Lung (tissue), 17 donors: ENCODE measurements at places on chromosomes 5 and 9. TPM values are rescaled to one million over a fixed set of nuclear protein-coding genes. Genes with fewer than 3 reads are reported as not detected.

SH2D3C gene
- total RNA-seq = 51.5 TPM

SLC38A9 gene
- 64.2 TPM for total RNA-seq

- DNase-seq = no peak
Observed at GRCh38 chr5:165185716-165186115, 1680.3 kb downstream of the MAT2B start.

DNA sequence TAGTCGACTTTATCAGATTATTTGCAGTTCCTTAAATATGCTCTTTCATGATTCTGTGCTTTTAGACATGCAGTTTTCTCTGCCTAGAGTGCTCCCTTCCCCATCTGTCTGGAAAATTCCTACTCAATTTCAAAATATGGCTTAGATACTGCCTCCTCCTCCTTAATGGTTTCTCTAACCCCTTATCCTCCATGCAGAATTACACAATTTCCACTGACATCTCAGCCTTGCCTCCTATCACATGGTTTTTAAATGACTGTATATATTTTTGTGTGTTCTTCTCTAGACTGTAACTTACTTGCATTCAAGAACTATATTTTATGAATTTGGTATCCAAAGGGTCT is 85.2 kb downstream of the SLC44A1 start:
- DNase-seq = no peak

- no peak for DNase-seq
Observed at GRCh38 chr9:98896632-98897031, 47.1 kb upstream of the COL15A1 start.

DNA sequence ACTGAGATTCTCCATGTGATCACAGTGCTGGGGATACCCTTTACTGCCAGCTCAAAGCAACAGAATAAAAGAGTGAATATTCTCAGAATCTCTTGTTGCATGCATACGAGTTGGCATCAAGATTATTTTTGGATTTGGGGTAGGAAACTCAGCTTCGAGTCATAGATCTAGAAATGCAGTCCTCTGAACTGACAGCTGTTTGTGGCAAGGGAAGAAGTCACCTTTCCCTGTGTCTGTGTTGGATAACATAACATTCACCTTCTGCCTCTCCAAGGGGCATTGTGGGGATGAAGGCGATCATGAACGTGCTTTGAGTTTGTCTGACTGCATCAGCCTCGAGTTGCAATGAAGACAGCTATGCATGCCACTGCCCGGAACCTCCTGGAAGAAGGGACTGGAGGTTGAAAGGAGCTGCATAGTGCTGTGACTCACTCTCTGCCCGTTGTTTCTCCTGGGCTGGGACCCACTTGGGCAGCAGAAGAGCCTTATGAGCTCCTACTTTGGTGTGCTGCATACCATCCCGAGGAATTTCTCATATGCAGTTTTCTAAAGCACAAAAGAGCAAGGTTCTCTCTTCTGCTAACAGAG is 231.7 kb downstream of the ARHGAP26 start:
- no peak for DNase-seq

- peak; percentile 28 for DNase-seq
Observed at GRCh38 chr9:89477811-89478630, 19.9 kb downstream of the SEMA4D start.

GRCh38 chr9:70519912-70520724 is 105.7 kb upstream of the KLF9 start:
- no peak for DNase-seq

DNA sequence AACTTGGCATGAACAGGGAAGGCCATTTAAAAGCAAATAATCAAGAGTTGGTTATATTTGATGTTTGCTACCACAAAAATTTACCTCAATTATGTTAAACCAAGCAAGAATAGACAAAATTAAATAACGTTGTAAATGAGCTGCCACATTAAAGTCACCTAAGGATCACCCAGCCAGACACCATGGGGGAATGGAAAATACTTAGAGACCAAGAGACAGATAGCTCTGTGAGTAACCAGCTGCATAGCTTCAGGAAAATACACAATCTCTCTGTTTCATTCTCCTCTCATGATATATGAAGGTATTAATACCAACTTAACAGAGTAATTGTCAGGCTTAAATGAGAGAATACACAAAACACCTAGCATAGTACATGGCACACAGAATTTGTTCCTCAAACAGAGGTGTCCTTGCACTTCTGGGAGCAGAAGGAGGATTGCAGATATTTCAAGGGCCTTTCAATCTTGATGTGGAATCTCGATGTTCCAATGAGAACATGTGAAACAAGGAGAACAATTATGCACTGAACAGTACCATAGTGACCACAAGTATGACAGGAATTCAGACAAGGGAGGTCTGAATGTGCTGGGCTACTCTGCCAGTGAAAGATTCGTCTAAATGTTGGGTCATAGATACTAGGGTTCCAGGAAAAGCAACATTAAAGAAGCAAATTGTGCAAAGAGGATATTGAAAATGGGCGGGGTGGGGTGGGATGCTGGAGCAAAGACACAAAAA is 18.6 kb downstream of the JAKMIP2 start:
- no peak for DNase-seq

- peak; percentile 65 for DNase-seq
Observed at GRCh38 chr5:59207401-59207800, 624.5 kb downstream of the RAB3C start.

GRCh38 chr9:76902395-76902794 is 3.5 kb downstream of the PRUNE2 start:
- no peak for DNase-seq

GRCh38 chr5:123283031-123283430 is 140.2 kb downstream of the CEP120 start:
- no peak for DNase-seq

DNA sequence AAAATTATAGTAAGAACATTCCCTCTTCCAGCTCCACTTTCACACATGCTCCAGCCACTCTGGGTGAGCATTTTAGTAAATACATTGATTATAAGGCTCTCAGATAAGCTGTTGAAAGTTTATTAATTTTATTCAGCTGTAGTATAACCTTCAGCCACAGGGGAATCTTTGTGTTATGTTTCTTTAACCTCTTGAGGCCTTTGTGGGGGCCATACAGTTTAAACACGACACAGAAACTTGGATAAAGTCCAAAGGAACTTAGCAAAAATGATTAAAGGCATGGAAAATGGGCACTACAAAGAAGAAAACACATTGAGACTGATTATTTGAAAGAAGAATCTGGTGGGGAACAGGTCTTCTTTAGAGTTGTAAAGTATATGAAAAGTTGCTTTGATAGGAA is 70.2 kb downstream of the AOPEP start:
- DNase-seq = no peak

GRCh38 chr9:109176386-109176785 is 9.3 kb upstream of the FRRS1L start:
- no peak for DNase-seq

- no peak for DNase-seq
Observed at GRCh38 chr5:9430306-9430705, 115.6 kb downstream of the SEMA5A start.

DNA sequence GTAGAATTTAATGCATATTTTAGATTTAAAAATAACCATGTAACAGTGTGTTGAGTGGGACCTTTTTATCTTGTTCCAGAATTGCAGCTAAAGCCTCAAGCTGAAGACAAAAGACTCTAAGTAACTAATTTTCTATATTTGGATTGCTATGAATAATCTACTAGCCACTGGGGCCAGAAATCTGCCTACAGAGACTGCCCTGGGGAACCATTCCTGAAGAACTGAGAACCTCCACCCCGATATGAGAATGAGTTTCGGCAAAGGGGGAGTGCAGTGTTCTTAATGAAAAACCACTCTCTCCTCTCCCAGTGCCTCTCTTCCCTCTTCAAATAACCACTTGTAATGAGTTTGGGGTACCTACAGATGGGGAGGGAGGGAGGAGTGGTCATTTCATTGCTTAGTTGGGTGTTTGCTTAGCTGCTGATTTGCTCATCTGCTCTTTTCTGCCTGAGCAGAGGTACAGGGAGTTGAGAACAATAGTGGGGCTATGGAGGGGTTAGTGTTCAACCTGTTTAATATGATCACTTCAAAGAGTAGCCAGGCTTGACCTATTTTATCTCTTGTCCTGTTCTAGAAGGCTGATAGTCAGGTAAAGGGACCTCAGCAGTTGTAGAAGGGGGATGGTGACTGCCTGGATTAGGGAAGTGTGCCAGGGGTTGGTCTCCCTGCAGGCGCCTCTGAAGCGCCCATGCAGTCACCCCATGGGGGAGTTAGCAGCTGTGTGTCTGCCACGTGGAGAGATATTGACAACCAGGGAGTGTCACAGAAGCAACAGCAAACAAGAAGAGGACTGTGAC is 47.7 kb downstream of the ATG10 start:
- DNase-seq = peak; percentile 13
